SK-N-SH (cell line): ENCODE measurements at places on chromosomes 5 and 9.

DNA sequence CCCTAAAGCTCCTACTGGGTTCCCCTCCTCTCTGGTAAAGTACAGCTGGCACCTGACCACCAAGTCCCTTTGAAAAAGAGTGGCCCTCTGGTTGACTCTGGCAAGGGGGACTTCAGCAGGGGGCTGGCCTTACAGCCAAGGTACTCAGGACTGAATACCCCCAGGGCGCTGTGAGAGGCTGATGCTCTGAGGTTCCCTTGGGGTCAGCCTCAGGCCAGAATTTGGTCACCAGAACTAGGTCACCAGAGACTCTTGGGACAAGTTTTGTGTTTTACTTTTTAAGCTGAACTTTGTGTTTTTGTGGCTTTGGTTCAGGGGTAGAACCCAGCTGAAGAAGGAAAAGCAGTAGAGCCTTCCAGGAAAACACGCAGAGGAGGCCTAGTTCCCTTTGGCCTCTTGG, 23.3 kb upstream of the SMU1 start:
- DNase-seq: no peak

DNA sequence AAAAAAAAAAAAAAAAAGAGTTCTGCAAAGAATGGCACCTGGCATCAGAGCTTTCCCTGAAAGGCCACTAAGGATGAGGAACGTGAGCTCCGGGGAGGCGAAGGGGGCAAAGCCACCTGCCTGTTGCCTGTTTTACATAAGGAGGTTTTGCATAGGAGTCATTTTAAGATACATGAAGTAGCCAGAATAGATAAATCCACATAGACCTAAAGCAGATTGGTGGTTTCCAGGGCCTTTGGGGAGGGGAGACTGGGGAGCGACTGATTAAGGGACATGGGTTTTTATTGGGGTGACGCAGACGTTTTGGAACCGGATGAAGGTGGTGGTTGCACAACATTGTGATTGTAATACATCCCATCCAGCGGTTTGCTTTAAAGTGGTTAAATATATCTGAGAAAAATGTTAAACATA, 7.1 kb downstream of the NEK6 start:
- DNase-seq: no peak

DNA sequence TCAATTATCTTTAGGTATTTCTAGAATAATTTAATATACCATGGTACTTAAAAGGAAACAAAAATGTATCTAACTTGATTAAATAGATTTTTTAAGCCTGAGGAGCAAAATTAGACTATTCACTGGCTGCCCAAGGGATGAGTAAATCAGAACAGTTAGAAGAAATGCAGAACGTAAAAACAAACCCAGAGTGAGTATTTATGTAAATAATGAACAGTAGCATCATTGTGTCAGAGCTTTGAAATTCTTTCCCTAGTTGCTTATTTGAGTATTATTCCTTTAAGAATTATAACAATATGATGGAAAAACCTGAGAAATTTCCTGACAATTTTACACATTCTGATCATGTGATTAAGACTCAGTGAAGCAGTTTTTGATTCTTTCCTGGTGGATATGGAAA, 200.9 kb downstream of the GDNF start:
- DNase-seq: no peak

GRCh38 chr9:78297672-78297961, 692 bp downstream of the PSAT1 start:
- DNase-seq: no peak

DNA sequence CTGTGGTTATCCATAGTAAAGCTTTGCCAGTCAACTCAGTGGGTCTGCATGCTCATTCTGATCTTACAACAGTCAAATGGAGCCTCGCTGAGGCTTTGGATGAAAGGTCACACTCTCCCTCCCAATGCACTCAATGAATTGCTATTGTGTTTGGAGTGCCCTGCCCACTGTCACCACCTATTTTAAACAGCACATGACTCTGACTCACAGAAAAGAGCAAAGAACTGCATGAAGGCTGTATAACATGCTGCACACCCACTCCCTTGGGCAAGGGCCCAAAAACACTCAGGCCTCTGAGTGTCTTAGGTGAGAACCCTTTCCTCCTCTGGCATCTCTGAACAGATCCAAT, 118.7 kb upstream of the CCDC112 start:
- no peak for DNase-seq

GRCh38 chr5:125484272-125484741, 737.9 kb upstream of the ZNF608 start:
- DNase-seq: no peak

- DNase-seq: no peak
Measured at GRCh38 chr5:142364251-142365145, 39.7 kb upstream of the SPRY4 start.

DNA sequence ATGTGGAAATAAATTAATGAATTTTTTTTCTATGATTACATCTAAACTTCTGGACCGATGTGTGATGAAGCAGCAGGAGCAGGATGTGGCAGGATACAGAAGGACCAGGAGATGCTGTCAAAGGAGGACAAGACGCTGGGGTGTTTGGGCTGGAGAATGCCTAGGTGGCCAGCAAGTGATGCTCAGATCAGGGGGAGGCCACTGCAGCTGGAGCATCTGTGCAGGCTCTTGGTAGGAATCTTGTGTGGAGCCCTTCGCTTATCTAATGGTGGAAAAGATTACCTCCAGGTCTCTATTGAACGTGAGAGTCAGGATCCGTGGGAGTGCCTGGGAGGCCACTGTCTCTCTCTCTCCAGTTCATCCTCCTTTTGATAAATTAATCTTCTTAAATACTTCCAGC, 79.8 kb downstream of the MRPL36 start:
- DNase-seq: no peak

DNA sequence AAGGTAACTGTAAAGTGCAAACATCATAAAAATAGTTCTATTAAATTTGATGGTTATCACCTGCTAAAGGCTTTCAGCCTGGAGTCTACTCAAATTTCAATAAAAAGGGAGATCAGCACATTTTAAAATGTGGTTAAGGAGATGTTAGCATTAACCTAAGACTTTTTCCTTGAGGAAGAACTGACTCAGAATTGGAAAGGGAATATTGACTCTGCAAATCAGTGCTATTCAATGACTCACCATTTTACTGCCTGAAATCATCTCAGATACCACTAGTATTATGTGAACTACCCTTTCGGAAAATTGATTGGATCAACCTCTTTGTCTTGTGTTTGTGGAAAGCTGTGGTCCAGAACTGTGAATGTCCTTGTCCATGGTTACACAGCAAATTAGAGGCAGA, 113.3 kb downstream of the ADRB2 start:
- no peak for DNase-seq

- no peak for DNase-seq
Measured at GRCh38 chr9:40928803-40929487, 199.5 kb downstream of the FOXD4L6 start.

- no peak for DNase-seq
Measured at GRCh38 chr9:93406371-93406770, 45.1 kb upstream of the FAM120A start.

- DNase-seq: peak; percentile 64
Measured at GRCh38 chr9:120477534-120478001, 102.4 kb downstream of the CDK5RAP2 start.

DNA sequence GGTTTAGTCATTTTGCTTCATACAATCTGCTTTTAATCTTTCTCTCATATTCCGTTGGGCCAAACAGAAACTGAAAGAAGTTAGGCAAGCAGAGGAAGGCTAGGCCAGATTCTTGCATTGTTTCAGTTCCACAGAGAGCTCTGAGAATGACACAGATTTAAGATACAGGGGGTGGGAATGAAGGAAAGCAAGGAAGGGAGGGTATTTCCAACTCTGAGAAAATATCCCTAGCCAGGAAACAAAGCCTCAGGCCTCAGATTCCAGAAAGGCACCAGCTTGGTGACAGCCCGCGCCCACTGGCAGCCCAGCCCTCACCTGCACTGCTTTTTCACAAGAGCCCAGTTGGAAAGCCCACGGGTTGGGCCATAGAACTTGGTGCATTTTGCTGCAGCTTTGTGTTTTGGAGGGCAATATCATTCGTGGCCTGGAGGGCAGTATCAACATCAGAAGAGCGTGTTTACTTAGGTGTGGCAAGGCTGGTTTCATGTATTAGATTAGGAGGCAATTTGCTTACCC, 63.5 kb downstream of the ENC1 start:
- no peak for DNase-seq

- no peak for DNase-seq
Measured at GRCh38 chr9:114431003-114431402, 43.2 kb upstream of the AKNA start.

GRCh38 chr5:150729859-150730258, 29.0 kb downstream of the DCTN4 start:
- no peak for DNase-seq

DNA sequence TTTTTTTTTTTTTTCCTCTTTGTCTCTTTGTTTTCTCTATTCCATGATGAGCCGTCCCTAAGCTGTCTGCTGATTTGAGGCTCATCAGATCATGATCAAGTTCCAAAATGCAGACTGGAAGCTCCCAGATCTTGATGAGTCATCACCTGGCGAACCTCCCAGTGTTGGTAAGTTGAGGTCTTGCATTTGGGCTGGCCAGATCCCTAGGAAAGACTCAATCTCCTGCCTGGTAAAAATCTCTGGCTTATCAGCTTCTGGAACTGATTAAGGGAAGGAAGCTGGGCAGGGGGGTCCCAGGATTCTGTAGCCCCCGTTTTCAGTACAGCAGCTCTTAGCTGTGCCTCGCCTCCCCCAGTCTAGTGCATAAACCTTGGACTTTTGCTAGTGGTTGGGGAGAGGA, 69.0 kb downstream of the TSPAN17 start:
- peak; percentile 66 for DNase-seq

GRCh38 chr5:455806-456205, 12.8 kb downstream of the EXOC3 start:
- DNase-seq: no peak

DNA sequence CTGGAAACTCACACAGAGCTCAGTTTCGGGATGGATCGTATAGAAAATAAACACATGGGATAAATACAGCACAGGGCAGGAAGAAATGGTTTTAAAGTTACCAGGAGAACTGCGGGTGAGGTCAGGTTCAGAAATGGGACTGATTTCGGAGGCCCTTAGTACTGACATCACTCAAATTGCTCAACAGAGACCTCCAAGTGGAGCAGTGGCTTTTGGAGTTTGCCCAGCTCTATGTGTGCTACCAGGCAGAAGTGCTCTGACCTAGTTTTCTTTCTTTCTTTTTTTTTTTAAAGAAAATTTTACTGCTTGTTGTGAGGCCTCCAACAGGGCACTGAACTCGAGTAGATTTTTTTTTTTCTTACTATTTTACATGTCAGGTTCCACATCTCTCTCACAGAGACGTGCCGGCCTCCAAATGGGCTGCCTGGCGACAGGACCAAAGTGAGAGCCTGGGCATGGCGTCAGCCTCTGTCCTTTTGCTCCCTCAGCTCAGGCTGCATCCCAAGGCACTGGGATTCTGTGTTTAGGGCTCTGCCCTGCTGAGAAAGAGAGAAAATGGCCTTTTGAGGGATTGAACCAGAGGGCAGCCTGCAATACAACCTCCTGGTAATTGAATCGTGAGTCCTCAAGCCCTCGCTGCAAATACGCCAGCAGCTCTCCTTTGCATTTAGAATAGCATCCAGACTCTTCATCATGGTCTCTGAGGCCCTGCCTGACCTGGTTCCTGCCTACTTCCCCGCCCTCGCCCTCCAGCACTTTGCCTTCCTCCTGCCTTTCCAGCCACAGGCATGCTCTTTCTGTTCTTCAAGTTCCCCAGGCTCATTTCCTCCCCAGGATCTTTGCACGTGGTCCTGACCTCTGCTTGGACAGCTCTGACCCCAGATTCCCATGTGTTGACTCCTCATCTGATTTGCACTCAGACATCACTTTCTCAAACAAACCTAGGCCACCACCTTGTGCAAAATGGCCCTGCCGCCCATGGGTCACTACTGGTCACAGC, 173.5 kb downstream of the FGF1 start:
- no peak for DNase-seq

GRCh38 chr5:147509710-147510651, at the start of gene DPYSL3:
Gene DPYSL3, minus strand, starts transcription at chr5:147510068. Its CDS starts 210 bp downstream, at chr5:147509858.
- DNase-seq: peak; percentile 84

- DNase-seq: no peak
Measured at GRCh38 chr9:90097237-90097636, 492.4 kb downstream of the GADD45G start.

DNA sequence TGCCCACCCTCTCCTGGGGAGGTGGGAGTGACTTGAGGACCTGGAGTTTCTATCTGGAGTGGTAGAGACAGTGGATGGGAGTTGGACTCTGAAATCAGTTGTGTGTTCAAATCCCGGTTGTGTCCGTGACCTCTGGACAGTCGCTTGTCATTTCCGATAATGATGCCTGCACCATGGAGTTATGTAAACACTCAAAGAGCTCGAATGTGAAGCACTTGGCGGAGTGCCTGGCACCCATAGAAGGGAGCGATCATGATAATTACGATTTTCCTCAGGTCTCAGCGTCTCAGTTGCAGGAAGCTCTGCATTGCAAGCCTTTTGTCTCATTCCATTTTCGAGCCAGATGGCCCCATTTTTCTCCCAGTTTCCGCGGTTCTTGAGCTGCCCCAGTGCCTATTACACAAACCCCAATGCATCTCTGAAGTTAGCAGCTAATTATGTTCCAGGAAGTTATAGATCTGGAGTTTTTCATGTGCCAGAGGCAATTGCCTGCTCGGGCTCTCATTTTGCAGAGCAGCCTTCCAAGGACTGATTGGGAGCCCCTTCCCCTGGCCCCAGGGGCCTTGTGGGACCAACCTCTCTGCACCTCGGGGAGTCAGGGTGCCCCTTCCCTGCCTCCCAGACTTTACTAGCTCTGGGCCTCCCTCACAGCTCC, 175.5 kb upstream of the MVB12B start:
- peak; percentile 45 for DNase-seq

DNA sequence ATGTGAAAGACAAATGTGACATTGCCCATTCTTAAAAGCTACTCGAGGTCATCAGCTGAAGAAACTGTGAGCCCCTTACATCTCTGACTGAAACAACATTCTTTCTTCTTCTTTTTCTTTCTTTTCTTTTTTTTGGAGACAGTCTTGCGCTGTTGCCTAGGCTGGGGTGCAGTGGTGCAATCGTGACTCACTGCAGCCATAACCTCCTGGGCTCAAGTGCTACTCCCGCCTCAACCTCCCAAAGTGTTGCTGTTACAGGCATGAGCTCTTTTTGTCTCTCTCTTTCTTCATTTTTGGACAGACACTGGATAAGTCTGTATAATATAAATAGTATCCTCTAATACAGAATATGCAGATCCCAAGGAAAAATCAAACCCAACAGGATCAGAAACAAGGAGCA, 263.7 kb upstream of the KLF9 start:
- DNase-seq: no peak

GRCh38 chr5:96141749-96142148, 180.1 kb upstream of the ELL2 start:
- no peak for DNase-seq
